ENCODE measurements at places on chromosomes 16 and 17. TPM values are rescaled to one million over a fixed set of nuclear protein-coding genes. Genes with fewer than 3 reads are reported as not detected.
A peak's percentile ranks its signal among the peaks of the same experiment; 100 is the strongest.

Gene TNFRSF12A
- total RNA-seq, result 159 TPM

Gene SLC47A1
- total RNA-seq, result 1.1 TPM

DNA sequence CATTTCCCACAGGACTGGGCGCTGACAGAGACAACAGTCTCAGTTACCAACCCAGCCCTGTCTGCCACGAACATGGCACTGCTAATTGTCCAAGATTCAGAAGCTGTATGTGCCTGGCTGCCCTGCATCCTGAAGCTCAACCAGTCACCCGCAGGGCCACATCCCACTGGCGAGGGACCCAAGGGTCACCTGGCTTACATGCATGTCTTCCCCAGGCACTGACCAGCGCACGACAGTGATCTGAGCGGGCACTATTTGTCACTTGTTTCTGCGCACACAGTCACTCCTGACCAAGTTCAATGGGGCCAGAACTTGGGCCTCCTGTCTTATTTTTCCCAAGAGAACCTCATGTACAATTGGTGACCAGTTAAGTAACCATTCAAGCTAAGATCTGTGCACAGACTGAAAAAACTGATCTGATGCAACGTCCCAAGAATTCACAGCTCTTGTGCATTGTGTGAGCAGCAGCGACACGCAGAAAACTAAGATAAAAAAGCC, 13.1 kb downstream of the USP7 start:
- H3K27ac ChIP-seq, result no peak overlapping the region
- DNase-seq, result peak; percentile 73
- H3K4me1 ChIP-seq, result peaks cover 15% of the 10 kb centered on the region
- H3K27me3 ChIP-seq, result no peaks in the 10 kb centered on the region

DNA sequence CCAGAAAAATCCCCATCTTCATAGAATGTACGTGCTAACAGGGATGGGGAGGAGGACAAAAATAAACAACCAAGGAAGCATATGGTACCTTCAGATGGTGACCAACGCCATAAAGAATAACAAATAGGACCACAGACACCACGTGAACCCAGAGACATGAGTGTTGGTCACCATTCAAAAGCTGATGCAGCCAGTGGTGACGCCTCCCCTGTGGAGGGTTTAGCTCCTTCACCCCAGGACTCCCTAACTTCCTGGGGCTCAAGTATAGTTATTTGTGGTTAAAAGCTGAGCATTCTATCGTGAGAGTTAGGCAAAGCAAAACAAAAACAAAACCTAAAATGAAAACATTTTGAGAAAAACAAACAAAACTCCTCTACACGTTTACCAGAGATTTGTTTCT, 184.7 kb downstream of the SOX9 start:
- peaks cover 9% of the 10 kb centered on the region for H3K4me1 ChIP-seq
- peak; percentile 83 for DNase-seq
- H3K27ac ChIP-seq, result no peak overlapping the region

DNA sequence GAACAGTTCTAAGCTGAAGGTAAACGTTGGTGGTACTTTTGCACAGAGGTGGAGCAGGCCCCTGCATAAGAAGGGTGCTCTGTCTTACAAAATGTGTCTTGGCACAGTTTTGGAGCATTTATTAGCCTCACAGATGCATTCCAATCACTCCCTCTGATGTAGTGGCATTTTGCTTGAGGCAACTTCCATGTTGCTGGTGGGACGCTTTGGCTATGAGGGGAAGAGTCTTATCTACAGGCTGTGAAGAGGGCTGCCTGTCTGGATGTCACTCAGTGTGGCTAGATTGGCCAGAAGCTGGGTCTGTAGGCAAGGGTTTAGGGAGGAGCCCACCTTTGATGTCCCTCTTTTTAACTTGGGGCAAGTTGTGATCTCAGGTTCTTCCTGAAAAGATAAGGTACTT, 2.6 kb upstream of the RARA start:
- peak overlapping the region; percentile 69 for H3K27ac ChIP-seq
- H3K4me1 ChIP-seq, result peaks cover 57% of the 10 kb centered on the region
- no peak for DNase-seq
- H3K36me3 ChIP-seq, result peaks cover 7% of the 10 kb centered on the region
- no peaks in the 10 kb centered on the region for H3K27me3 ChIP-seq

Gene LHX1
- total RNA-seq, result not detected

- no peak for DNase-seq
- H3K27ac ChIP-seq, result peak overlapping the region; percentile 64
- H3K27me3 ChIP-seq, result no peaks in the 10 kb centered on the region
Observed at GRCh38 chr17:17947966-17948365, 24.2 kb downstream of the TOM1L2 start.

- no peak overlapping the region for H3K4me3 ChIP-seq
- no peaks in the 10 kb centered on the region for H3K27me3 ChIP-seq
- no peak for DNase-seq
Observed at GRCh38 chr17:60386147-60387058, 5.5 kb downstream of the USP32 start.

GRCh38 chr17:37088913-37089312, 140.2 kb downstream of the AATF start:
- H3K36me3 ChIP-seq, result peaks cover 9% of the 10 kb centered on the region
- H3K4me3 ChIP-seq, result no peak overlapping the region
- no peaks in the 10 kb centered on the region for H3K27me3 ChIP-seq
- no peaks in the 10 kb centered on the region for H3K4me1 ChIP-seq
- DNase-seq, result no peak

GRCh38 chr17:57424777-57425188, 168.5 kb downstream of the MSI2 start:
- no peaks in the 10 kb centered on the region for H3K4me1 ChIP-seq
- DNase-seq, result no peak
- H3K27me3 ChIP-seq, result no peaks in the 10 kb centered on the region
- H3K4me3 ChIP-seq, result no peak overlapping the region
- H3K36me3 ChIP-seq, result no peaks in the 10 kb centered on the region
